Activated T-helper 17 cell treated with anti-CD3 and anti-CD28 coated beads, Interleukin-2, amount 50 U/mL, for 72 hours (primary cell): ENCODE measurements at places on chromosomes 3 and 15.

DNA sequence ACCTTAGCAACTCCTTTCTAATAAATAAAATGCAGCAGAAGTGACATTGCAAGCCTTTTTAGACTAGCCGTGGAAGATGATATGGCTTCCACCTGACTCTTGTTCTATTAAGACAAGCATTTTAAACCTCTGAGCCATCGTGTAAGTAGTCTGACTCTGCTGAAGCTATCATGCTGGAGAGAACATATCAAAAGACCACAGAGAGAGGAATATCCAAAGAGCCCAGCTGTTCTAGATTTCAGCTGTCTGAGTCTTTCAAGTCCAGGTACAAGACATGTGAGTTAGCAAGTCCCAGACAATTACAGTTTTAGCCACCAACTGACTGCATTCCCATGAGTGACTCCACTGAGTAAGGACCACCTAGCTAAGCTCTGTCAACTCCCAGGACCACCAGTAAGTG, 517.0 kb upstream of the NAALADL2 start:
- H3K4me3 ChIP-seq = no peak overlapping the region
- H3K36me3 ChIP-seq = no peaks in the 10 kb centered on the region
- no peaks in the 10 kb centered on the region for H3K27me3 ChIP-seq
- no peaks in the 10 kb centered on the region for H3K4me1 ChIP-seq

DNA sequence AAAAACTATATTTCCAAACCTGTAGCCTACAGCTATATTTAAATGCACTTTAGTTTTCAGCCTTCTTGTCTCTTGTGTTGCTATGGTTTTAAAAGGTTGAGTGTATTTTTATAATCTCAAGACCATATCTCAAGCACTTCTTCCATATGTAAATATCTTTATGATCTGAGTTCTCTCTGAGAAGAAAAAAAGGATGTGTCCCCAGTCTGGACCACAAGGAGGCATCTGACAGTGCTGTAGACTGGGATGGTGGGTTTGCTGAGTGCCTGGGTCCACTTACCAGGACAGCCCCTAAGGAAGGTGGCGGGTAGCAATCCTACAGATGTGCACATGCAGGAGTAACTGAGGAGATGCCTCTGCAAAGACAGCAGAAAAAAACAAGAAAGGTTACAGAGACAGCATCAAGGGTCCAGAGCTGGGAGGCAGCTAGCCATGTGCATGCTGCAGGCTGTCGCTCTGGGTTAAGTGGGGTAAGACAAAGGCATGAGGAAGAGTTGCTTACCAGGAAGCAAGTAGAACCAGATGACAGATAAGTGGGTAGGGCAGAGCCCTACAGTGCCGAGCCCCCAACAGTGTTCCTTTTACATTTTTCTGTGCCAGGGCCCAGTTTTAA, 70.6 kb upstream of the SNRK start:
- ATAC-seq = no peak
- H3K36me3 ChIP-seq = no peaks in the 10 kb centered on the region
- H3K27ac ChIP-seq = no peak overlapping the region
- H3K27me3 ChIP-seq = no peaks in the 10 kb centered on the region

- no peaks in the 10 kb centered on the region for H3K27me3 ChIP-seq
- no peak for ATAC-seq
- H3K4me3 ChIP-seq = no peak overlapping the region
- no peak overlapping the region for H3K27ac ChIP-seq
- H3K36me3 ChIP-seq = no peaks in the 10 kb centered on the region
These were observed 60.6 kb downstream of the CD200R1L start for GRCh38 chr3:112786002-112786590.

GRCh38 chr15:96341513-96342405, 11.3 kb downstream of the NR2F2 start:
- peaks cover 6% of the 10 kb centered on the region for H3K36me3 ChIP-seq
- no peak overlapping the region for H3K4me3 ChIP-seq
- no peak for ATAC-seq

GRCh38 chr15:90362936-90363212, 10.8 kb downstream of the ZNF774 start:
- ATAC-seq = no peak
- H3K36me3 ChIP-seq = no peaks in the 10 kb centered on the region
- peaks cover 20% of the 10 kb centered on the region for H3K4me1 ChIP-seq

DNA sequence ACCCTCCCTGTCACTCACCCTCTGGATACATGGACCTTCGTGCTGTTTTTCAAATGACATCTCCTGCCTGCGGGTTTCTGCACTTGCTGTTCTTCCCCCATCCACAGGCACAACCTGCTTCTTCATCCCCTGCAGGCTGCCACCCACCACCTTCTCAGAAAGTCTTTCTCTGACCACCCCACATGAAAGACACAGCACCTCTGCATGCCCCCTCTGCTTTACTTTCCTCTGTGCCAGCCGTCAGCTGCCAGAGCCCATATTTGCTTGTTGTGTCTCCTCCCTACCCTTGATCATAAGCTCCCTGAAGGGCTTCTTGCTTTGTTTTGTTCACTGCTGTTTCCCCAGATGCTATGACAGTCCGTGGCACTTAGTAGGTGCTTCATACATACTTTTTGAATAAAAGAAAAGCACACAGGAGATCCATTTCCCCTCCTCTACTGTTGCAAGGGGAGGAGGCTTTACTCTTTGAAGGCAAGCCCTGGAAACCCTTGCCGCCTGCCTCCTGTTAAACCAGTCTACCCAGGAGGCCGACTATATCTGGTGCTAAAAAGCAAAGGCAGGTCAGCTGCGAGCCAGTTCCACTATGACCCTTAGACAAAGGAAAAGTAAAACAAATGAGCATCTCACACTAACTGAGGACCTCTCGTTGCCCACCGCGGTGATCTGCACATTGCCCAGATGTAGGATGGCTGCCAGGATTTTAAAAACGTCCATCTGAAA, 31.9 kb downstream of the MYO5C start:
- peak overlapping the region; percentile 74 for H3K4me3 ChIP-seq
- H3K36me3 ChIP-seq = no peaks in the 10 kb centered on the region
- peaks cover 21% of the 10 kb centered on the region for H3K4me1 ChIP-seq
- H3K27me3 ChIP-seq = no peaks in the 10 kb centered on the region
- H3K27ac ChIP-seq = peak overlapping the region; percentile 93

DNA sequence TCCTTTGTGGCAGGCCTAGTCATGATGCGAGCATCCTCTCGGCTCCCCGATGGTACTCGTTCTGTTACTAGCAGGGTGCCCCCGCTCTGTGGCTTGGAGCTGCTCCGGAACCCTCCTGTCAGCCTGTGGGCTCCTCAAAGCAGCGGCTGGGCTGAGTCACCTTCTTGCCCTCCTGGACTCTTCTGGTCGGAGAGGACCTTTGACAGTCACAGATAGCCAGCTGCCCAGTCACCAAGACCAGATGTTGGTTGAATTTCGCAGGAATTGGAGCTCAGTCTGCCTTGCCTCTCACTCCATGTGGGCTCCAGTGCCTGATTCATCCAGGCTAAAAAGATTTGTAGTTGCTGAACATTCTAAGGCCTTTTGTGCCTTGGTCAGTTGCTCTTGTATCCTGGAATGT, 94.5 kb downstream of the CHCHD6 start:
- H3K36me3 ChIP-seq = peaks cover 15% of the 10 kb centered on the region
- no peak overlapping the region for H3K4me3 ChIP-seq
- no peak overlapping the region for H3K27ac ChIP-seq
- ATAC-seq = no peak
- H3K4me1 ChIP-seq = no peaks in the 10 kb centered on the region

DNA sequence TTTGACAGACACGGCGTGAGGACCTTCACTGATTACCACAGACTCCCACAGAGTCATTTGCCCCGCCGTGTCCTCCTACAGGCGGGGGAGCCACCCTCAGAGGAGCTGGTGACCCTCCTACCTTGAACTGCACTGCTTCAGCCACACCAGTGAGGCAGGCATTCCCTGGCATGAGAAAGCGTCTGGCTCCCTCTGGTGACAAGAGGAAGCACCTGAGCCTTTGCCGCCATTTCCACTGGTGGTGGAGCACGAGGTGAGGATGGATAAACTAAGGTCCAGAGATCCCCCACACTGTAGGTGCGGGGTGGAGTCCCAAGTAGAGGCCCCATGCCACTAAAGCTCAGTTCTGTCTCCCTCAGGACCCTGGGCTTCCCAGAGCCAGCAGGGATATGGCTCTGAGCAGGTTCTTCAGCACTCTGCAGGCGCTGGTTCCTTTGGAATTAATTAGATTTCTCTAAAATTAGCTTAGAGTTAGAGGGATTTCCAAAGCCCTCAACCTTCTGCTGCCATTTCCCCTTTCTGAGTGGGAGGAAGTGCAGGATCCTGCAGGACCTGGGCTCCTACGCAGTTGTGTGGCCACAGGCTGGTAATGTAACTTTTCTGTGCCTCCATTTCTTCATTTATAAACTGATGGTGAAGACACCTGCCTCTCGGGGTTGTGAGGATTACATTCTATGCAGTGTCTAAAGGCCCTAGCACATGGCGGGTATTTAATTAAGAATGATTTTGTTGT, 224.0 kb downstream of the SLCO3A1 start:
- no peaks in the 10 kb centered on the region for H3K36me3 ChIP-seq
- no peak overlapping the region for H3K4me3 ChIP-seq
- H3K27me3 ChIP-seq = no peaks in the 10 kb centered on the region
- H3K27ac ChIP-seq = peak overlapping the region; percentile 67
- peaks cover 17% of the 10 kb centered on the region for H3K4me1 ChIP-seq

DNA sequence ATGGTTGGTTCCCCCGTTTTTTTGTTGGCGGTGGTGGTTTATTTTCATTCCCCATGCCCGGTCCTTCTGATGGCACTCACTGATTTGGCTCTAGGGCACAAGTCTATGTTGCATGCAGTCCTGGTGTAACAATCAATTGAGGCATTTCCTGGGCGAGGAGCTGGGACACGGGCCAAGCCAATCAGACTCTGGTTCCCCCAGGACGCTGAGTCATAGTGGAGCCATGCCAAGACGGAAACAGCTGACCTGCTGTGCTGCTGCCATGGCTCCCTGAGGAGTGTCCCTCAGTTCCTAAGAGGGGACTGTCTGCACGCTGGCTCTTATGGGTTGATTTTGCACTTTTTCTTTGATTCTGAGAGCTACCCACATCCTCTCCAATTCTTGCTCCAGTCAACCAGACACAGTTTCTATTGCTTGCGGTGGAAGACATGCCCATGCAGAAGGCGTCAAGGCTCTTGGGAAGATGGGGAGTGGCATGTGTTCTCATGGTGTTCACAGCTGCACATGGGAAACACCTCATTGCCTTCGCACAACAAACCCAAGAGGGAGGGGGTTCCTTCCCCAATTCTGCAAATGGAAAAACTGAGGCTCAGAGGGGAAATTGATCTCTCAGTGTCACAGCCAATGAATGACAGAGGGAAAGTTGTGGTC, 28.3 kb upstream of the ALDH1L1 start:
- H3K27me3 ChIP-seq = peaks cover 42% of the 10 kb centered on the region
- no peak overlapping the region for H3K4me3 ChIP-seq
- ATAC-seq = no peak

DNA sequence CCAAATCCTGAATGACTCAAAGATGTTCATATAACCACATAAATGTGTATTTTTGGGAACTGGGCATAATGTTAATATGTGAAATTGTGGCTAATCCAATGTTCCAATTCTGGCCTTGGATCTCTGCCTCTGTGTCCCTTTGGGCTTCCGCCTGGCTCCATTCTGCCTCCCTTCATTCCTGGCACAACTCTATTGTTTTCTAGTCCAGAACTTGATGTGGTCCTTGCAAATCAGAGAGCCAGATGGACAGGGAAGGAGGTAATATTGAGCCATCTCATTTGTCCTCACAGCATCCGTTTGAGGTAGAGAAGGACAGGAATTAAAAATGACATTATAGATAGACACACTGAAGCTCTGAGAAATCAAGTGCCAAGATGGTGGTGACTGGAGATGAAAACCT, 355.7 kb upstream of the TBL1XR1 start:
- ATAC-seq = no peak
- H3K4me3 ChIP-seq = no peak overlapping the region
- no peaks in the 10 kb centered on the region for H3K36me3 ChIP-seq

GRCh38 chr3:157578181-157578580, 75.0 kb upstream of the VEPH1 start:
- no peak overlapping the region for H3K4me3 ChIP-seq
- H3K27me3 ChIP-seq = peaks cover 7% of the 10 kb centered on the region
- no peak for ATAC-seq
- H3K27ac ChIP-seq = no peak overlapping the region
- H3K36me3 ChIP-seq = no peaks in the 10 kb centered on the region

DNA sequence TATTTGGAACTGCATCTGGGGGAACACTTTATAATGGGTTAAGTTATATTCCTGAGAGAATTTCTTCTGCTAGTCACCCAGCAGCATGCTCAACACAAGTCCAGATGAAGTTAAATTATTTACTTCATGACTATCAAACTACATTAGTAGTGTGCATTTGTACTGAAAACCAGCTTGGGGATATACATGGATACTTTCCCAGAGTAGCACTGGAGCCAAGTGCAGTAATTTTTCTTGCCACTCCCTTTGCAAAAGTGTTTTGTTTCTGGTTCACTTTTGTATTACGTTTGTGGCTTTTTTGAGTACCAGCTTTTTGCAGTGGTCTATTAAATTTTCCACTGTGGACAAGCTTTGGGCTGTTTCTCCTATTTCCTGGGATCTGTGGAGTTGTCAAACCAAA, 243.0 kb downstream of the AGBL1 start:
- H3K27me3 ChIP-seq = peaks cover 26% of the 10 kb centered on the region
- H3K4me1 ChIP-seq = no peaks in the 10 kb centered on the region
- no peak overlapping the region for H3K27ac ChIP-seq
- no peak overlapping the region for H3K4me3 ChIP-seq
- H3K36me3 ChIP-seq = no peaks in the 10 kb centered on the region
- no peak for ATAC-seq
